ENCODE measurements at places on chromosomes 3 and 15.

- no peak for DNase-seq
Measured at GRCh38 chr3:155230382-155230781, 63.1 kb downstream of the STRIT1 start.

DNA sequence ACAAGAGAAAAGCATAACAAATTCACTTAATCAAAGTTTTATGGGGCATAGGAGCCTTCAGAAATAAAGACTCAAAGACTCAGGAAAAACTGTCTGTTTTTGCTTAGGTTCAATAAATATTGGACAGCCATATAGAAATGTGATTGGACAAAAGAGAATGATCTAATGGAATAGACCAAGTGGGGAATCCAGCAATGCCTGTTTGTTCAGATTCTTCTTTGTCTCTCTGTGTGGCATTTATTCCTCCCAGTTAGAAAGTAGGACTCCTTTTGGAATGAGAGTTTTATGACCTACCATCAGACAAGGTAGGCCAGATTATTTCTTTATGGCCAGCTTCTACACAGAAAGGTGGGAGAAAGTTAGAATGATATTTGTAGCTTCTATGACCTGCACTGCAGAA, 1460.1 kb downstream of the OTOL1 start:
- no peak for DNase-seq

GRCh38 chr15:52115598-52116427, 3.2 kb upstream of the BCL2L10 start:
- DNase-seq = no peak

GRCh38 chr3:149830902-149831301, 17.9 kb downstream of the RNF13 start:
- no peak for DNase-seq

GRCh38 chr3:114320246-114320645, 26.4 kb downstream of the TIGIT start:
- no peak for DNase-seq

- peak; percentile 47 for DNase-seq
Measured at GRCh38 chr15:66946578-66947164, 118.7 kb upstream of the SMAD3 start.

GRCh38 chr3:181618260-181618659, 93.5 kb upstream of the SOX2 start:
- DNase-seq = no peak
